ENCODE measurements at places on chromosomes 11 and 22. TPM values are rescaled to one million over a fixed set of nuclear protein-coding genes. Genes with fewer than 3 reads are reported as not detected.

The POU2AF2 gene
- polyA plus RNA-seq, result 0.26 TPM

The RAPSN gene
- 5.1 TPM for polyA plus RNA-seq

The TTC12 gene
- 40.8 TPM for polyA plus RNA-seq

The SPTBN2 gene
- polyA plus RNA-seq, result 10.8 TPM

The PRODH gene
- 73.4 TPM for polyA plus RNA-seq

The SESN3 gene
- polyA plus RNA-seq, result 85.3 TPM

The XKR3 gene
- not detected for polyA plus RNA-seq

The OR4D11 gene
- not detected for polyA plus RNA-seq

The OR1S1 gene
- polyA plus RNA-seq, result not detected

The MS4A6A gene
- polyA plus RNA-seq, result 16.9 TPM

The OVOL1 gene
- polyA plus RNA-seq, result 0.60 TPM

The FOXR1 gene
- polyA plus RNA-seq, result not detected

The ALX4 gene
- polyA plus RNA-seq, result 0.10 TPM

The MUC5AC gene
- 0.35 TPM for polyA plus RNA-seq

- DNase-seq, result no peak
These were observed 26.1 kb downstream of the APIP start for GRCh38 chr11:34890089-34890488.

- no peak for DNase-seq
These were observed 55.7 kb upstream of the PICALM start for GRCh38 chr11:86124251-86125233.

DNA sequence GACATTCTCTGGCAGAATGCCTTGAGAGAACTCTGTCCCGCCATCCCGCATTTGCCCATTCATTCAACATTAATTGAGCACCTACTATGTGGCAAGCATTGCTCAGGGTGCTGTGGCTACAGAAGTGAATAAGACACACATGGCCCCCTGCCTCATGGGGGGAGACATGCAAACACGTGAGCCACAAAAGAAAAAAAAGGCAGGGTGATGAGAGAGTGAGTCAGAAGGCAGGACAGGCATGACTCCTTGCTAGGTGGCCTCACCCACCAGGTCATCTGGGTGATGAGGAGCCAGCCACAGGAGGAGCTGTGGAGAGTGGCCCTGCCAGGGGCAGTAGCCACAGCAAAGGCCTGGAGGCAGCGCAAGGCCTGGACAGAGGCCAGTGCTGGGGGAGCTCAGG is 4.9 kb downstream of the CHRM4 start:
- no peak for DNase-seq

GRCh38 chr11:65417702-65418430 is 4.7 kb upstream of the NEAT1 start:
- no peak for DNase-seq

DNA sequence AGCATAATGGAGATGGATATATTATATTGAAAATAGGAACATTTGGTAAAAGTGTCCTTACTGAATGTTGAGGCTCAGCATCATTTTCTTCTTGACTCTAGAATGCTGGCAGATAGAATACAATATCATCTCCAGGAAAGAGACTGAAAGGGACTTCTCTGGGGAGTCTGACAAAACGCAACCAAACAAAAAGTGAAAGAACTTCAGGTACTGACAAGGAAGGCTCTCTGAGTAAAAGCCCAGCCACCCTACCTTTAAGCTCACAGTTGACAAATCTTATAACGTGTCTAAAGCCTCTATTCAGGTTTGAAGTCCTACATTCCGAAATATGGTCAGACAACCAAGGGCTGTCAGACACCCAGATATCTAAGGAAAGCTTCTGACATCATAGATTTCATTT is 590.8 kb downstream of the SOX6 start:
- DNase-seq, result no peak

DNA sequence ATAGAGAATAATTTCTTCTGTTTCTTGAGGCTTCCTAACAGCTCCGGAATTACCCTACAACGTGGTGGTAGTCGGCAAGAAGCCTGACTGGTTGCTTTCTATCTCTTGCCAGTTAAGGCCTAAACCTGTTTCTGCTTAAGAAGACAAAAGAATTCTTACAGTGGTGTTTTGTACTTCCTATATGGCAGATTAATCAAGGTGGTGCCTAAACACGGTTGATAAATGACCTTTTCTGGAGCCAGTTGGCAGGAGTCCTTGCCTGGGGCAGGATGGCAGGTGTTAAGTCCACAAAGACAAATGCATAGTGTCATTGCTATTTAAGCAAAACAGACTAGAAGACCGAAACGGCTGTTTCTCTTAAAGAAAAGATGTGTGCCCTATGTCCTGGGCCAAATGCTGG is 9.9 kb downstream of the GVQW3 start:
- DNase-seq, result no peak

- no peak for DNase-seq
These were observed 197.6 kb downstream of the KIF18A start for GRCh38 chr11:27910186-27910931.

GRCh38 chr22:37423283-37423682 is 4.0 kb downstream of the ELFN2 start:
- no peak for DNase-seq

DNA sequence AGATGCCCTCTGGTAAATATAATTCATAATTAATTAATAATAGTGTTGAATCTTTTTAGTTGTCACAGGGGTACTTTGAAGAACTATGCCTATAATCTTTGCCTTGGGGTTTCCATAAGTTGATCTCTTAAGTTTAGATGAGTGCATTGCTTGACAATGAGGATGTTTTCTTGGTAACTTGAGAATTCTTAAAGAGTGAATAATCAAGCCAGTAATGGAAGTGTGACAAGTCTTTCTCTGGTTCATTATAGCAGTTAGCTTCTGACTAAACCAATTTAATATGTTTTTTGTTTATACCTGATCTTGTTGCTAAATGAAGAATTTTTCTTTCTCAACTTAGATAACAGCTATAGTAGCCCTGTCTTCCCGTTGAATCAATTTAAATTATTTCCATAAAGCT is 46.2 kb downstream of the ATXN10 start:
- DNase-seq, result no peak

DNA sequence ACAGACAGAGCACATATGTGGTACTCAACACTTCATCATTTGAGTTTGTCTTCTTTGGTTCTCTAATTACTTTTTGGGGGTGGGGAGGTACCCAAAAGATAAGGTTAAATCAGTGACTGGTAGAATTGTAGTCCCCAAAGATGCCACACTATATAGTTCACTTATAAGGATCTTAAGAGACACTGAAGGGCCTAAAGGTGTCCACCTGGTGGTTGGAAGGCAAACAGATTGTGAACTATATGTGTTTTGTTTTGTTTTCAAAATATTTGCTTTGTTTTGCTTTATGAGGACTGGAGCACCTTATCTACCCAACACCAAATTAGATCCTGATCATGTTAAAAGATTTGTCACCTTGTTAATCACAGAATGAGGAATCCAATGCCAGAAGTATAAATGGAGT is 136.1 kb downstream of the DCDC1 start:
- DNase-seq, result no peak

DNA sequence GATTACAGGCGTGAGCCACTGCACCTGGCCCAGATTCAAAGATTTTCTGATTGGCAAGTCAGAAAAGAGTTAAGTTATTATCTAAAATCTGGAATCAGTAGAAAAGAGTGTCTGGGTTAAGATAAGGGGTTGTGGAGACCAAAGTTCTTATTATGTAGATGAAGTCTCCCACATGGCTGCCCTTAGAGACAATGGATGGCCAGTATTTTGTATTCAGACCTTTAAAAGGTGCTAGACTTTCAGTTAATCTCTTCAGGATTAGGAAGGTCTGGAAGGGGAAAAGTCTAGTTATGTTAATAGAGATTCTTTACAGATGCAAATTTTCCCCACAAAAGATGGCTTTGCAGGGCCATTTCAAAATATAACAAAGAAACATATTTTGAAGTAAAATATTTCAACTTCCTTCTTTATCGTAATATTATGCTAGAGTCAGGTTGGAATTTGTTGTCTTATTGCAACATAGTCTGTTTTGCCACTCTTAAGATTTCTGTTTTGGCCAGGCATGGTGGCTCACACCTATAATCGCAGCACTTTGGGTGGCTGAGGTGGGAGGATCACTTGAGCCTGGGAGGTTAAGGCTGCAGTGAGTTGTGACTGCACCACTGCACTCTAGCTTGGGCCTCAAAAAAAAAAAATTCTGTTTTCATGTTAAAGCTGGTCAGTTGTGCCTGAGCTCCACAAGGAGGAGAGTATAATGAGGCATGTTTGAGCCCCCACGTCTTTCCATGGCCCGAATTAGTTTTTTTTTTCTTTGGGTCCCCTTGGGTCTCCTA is 14.0 kb downstream of the GRAMD1B start:
- no peak for DNase-seq

GRCh38 chr22:35458547-35459422 is 58.8 kb downstream of the MCM5 start:
- no peak for DNase-seq

GRCh38 chr11:43984039-43984438 is 41.6 kb downstream of the C11orf96 start:
- DNase-seq, result no peak

DNA sequence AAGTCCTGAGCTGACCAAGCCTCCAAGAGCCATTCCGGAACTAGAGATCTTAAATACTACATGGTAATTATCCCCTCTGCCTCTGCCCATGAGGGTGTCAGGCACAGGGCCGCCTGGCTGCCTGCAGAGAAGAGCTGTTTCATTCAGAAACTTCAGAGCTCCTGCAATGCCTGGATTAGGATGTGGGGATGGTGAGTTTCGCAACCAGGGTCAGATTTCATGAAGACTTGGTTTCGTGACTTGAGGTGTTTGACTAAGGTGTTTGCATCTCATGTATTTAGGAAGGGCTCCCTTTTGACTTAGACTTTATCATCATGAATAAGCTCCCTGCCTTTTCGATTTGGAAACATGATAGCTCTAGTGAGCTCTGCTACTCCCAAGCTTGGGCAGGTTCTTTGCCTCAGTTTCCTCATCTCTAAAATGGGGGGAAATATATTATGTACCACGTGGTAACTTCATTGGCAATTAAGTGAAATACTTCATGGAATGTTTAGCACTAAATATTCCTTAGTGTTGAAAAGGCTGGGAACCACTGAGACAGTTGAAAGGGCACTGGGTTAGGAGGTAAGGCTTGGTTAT is 9.1 kb downstream of the TIMP3 start:
- DNase-seq, result no peak

DNA sequence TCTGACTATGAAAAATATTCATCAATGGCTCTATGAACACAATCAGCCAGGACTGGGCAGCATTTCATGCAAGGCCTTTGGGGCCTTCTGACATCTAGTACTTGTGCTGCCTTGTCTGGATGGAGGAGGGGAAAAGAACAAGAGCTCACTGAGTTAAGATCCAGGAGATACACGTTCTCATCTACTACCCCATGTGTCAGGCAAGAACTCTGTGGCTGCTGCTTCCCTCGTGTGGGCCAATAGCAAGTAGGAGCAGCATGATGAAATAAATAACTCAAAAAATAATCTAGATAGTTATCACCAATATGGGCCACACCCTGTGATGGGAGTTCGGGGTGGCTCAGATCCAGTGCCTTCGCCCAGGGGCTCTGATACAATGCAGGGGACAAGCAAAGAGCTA is 7.3 kb downstream of the KCNE3 start:
- DNase-seq, result no peak

DNA sequence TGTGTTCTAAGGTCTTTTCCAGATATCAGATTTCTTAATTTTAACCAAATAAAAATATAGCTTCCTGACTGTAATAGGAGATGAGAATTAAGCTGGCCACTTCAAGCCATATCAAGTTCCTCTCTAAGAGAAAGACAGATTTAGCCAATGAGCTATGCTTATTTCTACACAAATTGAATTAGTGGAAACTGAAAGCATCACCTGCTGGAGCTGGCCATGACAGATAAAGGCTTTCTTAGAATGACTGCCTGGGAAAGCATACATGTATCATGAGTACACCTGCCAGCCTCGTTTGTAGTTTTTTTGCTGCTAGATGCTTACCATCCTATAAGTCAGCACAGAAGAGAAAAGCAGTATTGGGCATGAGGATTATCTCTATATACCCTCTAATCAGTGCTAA is 53.5 kb upstream of the DBX1 start:
- no peak for DNase-seq

DNA sequence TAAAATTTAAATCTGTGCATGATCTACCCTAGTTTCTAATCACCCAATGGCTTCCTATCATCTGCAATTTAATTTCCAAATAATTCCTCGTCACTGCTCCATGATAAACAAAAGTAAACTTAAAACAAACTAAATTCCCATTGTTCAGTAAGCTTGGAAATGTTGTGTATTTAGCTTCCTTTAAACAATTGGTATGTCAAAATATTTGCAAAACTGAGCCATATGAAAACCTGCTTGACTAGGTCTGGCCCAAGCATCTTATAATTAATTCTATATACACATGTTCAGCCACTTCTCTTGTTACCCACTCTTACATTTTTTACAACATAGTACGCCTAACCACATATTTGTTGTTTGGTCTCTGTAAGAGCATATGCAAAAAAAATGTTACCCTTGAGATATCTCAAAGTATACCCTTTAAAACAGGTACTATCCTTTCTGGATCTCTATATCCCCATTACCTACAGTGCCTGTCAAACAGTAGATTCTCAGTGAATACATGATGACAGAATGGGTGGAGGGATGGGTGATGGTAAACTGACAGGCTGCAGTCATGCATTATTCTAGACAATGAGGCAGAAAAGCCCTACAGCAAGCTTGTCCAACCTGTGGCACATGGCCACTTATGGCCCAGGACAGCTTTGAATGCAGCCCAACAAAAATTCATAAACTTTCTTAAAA is 1277.9 kb upstream of the TENM4 start:
- no peak for DNase-seq

- DNase-seq, result no peak
These were observed 22.3 kb upstream of the GUCY1A2 start for GRCh38 chr11:107040433-107041087.

DNA sequence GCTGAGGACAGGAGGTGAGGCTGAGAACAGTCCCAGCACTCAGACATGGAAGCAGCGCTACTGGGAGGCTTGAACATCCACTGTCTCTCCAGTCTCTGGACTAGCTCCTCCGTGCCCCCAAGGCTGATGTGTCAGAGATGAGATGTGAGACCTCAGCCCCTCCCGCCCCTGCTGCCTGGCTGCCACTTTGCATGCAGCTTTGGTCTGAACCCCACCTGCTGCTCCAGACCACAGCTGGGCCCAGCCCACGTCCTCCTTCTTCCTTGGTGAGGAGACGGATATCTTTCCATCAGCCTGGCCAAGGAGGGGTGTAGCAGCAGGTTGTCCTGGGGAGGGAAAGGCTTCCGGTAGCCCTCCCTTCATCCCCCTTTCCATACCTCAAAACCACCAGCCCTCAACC is 148.0 kb upstream of the B3GAT1 start:
- no peak for DNase-seq

GRCh38 chr11:15074206-15075161 is 1.1 kb downstream of the CALCB start:
- DNase-seq, result peak; percentile 73

DNA sequence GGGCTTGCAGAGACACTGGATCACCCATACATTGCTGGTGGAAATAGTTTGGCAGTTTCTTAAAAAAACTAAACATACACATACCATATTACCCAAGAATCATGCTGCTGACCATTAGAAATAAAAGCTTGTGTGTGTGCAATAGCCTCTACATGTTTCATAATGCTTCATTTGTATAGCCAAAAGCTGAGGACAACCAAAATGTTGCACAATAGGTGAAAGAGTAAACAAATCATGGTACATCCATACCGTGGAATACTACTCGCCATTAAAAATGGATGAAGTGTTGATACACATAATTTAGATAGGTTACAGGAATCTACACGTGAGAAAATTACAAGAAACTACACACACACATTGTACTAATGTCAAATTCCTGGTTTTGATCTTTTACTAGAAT is 6.5 kb downstream of the KBTBD3 start:
- no peak for DNase-seq

- DNase-seq, result no peak
These were observed 922 bp downstream of the CRACR2B start for GRCh38 chr11:828506-829175.
